ENCODE measurements at places on chromosomes 16 and 17. TPM values are rescaled to one million over a fixed set of nuclear protein-coding genes. Genes with fewer than 3 reads are reported as not detected.
A peak's percentile ranks its signal among the peaks of the same experiment; 100 is the strongest.

OTOP3 gene
- not detected for polyA plus RNA-seq

P2RX5 gene
- 0.97 TPM for polyA plus RNA-seq

PRR15L gene
- polyA plus RNA-seq, result not detected

MFAP4 gene
- 120 TPM for polyA plus RNA-seq

PHOSPHO1 gene
- polyA plus RNA-seq, result not detected

DNA sequence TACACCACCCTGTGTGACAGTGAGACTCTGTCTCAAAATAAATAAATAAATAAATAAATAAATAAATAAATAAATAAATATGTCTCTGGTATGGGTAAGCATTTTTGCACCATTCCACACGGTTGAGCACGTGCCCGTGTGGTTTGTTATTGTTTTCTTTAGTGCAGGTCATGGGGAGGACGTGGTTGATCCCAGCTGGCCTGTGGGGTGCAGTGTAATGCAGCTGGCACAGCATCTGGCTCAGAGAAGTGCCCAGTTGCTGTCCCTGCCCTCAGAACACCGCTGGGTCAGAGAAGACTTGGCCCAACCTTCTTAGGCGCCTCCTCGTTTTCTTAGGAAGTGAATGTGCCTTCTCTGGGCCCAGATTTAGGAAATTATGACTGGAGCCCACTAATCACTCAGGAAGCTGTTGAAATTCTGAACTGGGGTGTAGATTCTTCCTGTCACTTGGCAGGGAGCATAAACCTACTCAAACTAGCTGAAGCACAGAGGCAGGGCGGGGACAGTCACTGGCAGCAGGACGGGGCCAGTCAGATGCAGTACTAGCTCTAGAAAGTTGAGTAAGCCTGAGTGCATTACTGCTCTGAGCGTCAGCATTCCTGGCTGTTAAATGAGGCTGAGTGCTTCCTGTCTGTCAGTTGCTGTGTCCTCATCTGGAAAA lies 85.9 kb downstream of the SNX29 start:
- DNase-seq, result no peak

- DNase-seq, result no peak
Measured at GRCh38 chr17:3046753-3047152, 16.7 kb downstream of the OR1D5 start.

DNA sequence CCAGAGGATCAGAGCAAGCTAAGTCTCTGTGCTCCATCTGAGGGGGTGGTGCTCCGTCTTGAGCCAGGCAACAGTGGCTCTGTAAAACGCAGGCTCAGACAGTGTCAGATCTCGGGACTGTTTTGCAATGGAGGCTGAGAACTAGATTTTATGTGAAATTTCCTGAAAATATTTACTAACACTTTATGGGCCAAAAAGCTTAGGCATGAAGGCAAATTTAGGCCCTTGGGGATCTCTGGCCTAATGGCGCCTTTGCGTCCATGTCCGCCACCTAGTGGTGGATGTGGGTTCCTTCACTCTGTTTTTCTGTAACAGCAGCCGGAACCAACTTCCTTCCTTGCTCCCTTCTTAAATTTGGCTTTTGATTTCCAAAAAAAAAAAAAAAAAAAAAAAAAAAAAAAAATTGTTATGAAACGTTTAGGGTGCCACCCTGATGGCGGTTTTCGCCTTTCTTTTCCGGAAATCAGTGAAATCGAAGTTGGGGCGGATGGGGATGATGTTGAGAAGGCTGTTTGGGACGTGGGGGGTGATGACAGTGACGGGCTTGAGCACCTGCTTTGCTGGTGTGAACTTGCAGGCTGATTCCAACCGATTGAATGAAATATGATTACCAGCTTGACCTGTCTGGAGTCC lies 14.0 kb upstream of the ELAC2 start:
- peak; percentile 48 for DNase-seq

DNA sequence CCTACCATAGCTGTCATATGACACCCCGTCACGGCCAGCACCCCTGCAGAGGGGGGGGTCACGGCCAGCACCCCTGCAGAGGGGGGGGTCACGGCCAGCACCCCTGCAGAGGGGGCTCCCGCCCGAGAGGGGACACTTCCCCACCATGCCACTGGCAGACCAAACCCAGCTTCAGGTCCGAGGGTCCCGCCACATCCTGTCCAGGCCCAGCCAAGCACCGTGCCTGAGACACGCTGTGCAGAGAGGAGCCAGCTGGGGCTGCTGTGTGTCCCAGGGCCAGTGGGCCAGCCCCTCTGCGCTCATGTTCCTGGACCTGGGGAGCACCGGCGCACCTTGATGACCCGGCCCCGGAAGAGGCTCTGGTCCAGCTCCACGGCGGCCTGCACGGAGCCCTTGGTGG lies 1.9 kb downstream of the PABPN1L start:
- DNase-seq, result no peak

DNA sequence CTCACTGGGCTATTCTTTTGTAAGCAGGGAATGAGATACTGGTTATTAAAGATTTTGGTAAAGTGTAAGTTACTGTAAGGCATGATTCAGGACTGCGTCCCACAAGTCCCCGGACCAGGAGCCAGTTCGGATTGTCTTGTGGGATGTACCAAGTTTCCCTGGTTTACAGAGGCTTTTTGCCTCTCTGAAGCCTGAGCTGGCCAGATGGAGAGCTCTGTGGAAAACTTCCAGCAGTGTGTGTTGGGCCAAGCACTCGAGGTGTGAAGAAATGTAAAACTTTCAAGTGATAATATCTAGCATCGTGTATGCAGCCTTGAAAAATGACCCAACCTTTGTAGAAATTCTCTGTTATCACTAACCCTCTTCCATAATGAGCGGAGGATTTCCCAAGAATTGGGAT lies 2.4 kb downstream of the EPN2 start:
- DNase-seq, result no peak

DNA sequence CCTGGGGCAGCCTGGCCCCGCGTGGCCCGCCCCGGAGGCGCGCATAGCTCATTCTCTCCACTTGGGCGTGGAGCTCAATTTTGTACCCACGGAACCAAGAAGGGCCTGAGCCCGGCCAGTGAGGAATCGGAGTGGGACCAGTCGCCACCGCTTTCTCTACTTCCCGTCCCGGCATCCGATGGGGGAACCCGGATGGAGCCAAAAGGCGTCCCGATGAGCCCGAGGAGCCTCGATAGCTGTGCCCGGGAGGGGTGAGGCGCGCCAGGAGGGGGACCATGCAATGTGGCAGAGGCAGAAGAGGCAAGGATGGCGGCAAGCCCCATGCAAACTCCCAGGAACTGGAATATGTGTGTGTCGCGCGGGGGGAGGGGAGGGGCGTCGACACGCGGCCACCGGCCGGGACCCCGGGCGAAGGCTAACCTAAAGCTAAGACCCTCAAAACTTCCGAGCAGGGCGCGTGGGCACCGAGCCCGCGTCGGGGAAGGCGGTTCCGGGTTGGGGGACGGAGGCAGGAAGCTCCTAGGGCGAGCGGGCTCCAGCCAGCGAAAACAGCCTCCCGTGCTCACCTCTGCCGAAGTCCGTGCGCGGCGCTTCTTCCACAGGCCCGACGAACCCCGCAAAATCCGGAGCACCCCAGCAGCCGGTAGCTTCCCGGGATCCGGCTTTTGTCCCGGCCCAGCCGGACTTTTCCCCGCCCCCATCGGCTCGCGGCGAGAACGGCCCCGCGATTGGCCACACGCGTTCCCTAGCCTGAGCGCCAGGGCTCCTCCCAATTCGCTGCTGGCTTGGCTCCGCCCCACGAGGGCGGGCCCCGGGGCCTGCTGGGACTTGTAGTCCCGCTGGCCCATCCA lies at the start of gene ACLY:
Gene ACLY, minus strand, starts transcription at position 638 of the 851 bp plus-strand sequence. CDS start 5,078 bp downstream, outside the sequence.
- DNase-seq, result peak; percentile 99
